ENCODE measurements at places on chromosomes 13 and 19.

DNA sequence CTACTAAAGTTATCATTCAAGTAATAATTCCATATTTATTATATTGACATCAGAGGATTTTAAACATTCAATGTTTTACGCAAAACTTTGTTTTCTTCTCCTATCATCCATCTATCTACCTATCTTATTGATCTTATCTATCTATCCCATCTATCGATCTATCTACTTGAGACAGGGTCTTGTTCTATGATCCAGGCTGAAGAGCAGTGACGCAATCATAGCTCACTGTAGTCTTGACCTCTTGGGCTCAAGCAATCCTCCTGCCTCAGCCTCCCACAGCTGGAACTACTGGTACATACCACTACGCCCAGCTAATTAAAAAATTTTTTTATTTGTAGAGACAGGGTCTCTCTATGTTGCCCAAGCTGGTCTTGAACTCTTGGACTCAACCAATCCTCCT lies 27.4 kb downstream of the ZC3H13 start:
- DNase-seq = no peak

- DNase-seq = no peak
These were observed 63.2 kb downstream of the RAB20 start for GRCh38 chr13:110498327-110498726.

DNA sequence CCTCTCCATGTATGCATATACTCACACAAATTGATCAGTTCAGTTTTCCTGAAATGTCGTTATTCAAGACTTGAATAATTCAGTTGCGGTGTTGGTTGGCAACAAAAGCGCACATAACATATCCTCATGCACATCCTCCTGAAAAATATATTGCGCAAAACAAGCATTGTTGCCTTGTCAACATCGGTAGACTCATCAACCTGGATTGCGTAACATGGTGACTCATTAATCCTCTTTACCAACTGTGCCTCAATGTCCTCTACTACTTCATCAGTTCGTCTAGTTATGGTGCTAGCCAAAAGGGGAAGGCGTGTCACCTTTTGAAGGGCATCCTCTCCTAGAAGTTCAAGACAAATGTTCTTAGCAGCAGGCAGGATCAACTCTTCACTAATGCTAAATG lies 357.7 kb downstream of the LMO7 start:
- DNase-seq = no peak

DNA sequence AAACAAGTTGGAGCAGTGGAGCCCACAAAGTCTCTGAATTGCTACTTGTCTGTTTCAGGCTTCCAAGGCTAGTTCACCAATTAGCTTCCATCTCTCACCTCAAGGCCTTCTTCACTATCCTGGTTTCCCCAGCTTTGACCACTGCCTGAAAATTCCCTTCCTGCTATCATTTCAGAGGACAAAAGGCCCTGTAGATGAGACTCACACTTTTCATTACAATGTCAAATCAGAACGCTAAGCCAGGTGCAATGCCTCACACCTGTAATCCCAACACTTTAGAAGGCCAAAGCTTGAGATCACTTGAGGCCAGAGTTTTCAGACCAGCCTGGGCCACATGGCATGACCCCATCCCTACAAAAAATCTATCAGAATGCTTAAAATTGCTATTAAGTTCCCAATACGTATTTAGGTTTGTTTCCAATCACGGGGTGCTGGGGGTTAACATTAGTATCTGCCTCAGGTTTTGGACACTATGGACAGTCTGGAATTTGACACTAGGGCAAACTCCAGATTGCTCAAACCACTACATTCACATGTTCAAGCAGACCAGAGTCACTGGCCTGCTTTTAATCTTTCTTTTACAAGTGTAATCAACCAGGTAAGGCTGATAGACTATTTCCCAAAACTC lies 5.5 kb downstream of the TPT1 start:
- DNase-seq = no peak

GRCh38 chr13:41565846-41566245 lies 108.5 kb downstream of the RGCC start:
- DNase-seq = no peak

- DNase-seq = no peak
These were observed 5.2 kb downstream of the ZIC2 start for GRCh38 chr13:99986741-99987140.
